Dorsolateral prefrontal cortex (tissue), 122 donors: ENCODE measurements at places on chromosomes 11 and 22.

DNA sequence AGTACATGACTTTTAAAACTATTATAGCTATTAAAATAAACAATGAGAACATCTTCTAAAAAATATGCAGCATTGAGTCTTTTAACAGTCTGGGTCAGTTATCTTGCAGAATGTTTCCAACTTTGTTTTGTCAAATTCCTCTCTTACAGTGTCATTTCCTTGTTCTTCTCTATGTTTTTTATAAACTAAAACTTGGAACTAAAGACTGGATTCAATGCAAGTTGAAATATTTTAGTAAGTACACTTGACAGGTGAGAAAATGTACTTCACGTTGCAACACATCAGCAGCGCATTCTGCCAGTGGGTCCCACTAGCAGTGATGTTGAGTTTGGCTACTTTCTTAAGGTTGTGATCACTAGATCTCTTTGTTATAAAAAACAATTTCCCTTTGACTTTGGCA, 1407.6 kb upstream of the RAG2 start:
- DNase-seq = no peak

DNA sequence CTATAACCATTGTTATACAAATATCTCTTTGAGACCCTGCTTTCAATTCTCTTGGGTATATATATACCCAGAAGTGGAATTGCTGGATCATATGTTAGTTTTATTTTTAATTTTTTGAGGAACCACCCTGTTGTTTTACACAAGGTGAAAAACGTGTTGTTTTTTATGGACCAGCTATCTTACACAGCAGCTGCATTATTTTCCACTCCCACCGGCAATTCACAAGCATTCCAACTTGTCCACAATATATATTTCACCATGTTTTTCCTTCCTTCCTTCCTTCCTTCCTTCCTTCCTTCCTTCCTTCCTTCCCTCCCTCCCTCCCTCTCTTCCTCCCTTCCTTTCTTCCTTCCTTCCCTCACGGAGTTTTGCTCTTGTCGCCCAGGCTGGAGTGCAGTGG, 6.3 kb upstream of the APOL5 start:
- DNase-seq = no peak

DNA sequence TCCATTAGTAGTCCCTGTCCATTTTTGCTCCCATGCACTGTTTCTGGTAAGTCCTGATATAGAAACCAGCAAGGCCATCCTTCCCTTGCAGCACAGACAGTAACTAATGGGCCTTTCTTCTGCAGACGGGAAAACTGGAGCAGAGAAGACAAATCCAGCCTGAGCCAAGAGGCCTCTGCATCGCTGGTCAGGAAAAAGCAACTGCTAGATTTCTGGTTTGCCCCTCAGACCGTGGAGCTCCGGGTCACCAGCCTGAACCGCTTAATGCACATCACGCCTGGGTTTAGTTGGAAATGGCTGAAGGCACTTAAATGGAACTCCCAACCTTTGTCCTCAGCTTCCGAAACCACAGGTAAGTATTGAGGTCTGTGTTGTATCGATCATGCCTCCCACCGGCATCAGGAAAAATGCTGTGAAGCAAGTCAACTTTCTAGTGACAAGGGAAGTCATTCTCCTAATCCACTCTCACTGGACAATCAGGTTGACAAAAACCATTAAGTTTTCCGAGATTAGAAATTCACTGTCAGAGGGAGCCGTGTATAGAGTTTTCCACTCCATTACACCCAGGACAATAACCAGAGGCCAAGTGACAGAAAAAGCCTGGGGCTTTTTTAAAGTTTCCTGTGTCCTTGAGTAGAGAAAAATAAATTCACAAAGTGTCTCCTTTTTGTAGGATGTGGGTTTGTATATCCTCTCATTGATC, 14.8 kb upstream of the LMO2 start:
- DNase-seq = no peak

DNA sequence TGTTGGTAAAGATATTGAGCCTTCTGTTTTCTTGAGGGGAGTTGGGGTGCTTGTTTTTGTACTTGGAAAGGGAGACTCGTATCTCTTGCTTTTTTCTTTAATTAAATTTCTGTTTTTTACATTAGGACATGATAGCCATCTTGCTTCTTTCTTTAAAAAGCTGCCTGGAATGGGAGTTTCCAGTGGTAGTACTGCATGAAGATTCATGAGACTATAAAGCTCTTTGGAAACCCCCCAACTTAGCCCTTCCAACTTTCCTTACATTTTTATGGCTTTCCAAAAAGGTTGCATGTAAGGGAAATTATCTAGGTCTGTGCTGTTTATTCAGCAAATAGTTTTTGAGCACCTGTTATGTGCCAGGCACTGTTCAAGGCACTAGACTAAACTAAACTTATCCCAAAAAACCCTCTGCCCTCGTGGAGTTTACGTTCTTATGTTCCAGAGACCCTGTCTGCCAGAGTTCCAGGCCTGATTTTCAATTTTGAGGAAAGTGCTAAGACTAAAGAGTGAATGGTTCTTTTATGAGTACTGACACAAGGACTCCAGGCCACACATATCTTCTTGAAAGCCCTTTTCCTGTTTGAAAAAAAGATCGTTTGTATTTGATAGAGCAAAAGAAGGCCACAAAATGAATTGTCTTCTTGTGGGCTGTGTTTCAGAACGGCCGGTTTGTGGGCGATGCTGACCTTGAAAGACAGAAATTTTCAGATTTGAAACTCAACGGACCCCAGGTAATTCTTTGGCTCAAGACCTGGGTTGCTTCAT, 31.9 kb downstream of the CTNND1 start:
- no peak for DNase-seq

GRCh38 chr22:31039393-31039792, 41.7 kb upstream of the SMTN start:
- no peak for DNase-seq

DNA sequence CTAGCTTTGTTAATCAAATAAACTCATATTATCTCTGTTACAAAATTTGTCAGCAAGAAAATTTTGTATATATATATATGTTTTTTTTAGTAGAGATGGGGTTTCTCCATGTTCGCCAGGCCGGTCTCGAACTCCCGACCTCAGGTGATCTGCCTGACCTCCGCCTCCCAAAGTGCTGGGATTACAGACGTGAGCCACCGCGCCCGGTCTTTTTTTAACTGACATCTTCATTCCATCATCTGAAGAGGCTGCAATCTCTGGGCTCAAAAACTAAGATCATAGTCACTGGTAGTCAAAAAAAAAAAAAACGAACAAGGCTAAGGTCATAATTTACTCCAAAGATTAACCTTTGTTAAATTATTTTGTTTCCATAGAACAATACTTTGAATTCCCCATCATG, 5.3 kb upstream of the KLHDC7B start:
- DNase-seq = no peak
